ENCODE measurements at places on chromosomes 2 and 18.

- peak; percentile 14 for DNase-seq
Observed at GRCh38 chr2:182522972-182523473, 96.2 kb upstream of the PDE1A start.

- peak; percentile 59 for DNase-seq
Observed at GRCh38 chr2:172172513-172173173, 69.9 kb upstream of the DLX2 start.

GRCh38 chr18:35754464-35754863 is 172.9 kb downstream of the GALNT1 start:
- no peak for DNase-seq

GRCh38 chr2:52862801-52863200 is 904.8 kb upstream of the CHAC2 start:
- no peak for DNase-seq

DNA sequence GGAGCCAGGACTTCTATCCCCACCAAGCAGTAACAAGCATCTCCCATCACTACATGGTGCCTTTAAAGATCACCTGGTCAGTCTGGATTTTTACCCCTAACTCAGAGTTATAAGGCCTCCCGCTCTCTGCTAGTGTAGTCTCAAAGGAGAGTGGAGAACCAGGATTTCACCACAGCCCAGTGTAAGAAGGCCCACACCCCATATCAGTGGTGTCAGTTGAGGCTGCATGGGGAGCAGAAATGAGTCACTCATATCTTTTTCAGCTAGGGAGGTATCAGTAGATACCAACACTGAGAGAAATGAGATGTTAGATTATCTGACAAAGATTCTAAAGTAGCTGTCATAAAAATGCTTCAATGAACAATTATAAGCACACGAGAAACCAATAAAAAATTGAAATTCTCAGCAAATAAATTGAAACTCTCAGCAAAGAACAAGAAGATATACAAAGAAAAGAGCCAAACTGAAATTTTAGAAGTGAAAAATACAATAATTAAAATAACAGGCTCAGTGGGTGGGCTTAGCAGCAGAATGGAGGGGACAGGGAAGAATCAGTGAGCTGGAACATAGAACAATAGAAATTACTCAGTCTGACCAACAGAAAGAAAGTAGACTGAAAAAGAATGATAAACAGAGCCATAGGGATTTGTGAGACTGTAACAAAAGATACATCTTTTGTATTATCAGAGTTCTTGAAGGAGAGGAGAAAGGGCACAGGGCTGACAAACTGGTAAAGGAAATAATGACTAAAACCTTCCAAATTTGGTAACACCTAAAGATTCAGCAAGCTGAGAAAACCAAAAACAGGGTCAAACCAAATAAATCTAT is 257.7 kb downstream of the ANAPC1 start:
- no peak for DNase-seq

GRCh38 chr2:218229239-218229638 is 12.2 kb downstream of the ARPC2 start:
- no peak for DNase-seq

- peak; percentile 82 for DNase-seq
Observed at GRCh38 chr2:178008636-178009289, 63.8 kb downstream of the PDE11A start.

GRCh38 chr2:145543155-145543554 is 1023.2 kb upstream of the ZEB2 start:
- DNase-seq = no peak

DNA sequence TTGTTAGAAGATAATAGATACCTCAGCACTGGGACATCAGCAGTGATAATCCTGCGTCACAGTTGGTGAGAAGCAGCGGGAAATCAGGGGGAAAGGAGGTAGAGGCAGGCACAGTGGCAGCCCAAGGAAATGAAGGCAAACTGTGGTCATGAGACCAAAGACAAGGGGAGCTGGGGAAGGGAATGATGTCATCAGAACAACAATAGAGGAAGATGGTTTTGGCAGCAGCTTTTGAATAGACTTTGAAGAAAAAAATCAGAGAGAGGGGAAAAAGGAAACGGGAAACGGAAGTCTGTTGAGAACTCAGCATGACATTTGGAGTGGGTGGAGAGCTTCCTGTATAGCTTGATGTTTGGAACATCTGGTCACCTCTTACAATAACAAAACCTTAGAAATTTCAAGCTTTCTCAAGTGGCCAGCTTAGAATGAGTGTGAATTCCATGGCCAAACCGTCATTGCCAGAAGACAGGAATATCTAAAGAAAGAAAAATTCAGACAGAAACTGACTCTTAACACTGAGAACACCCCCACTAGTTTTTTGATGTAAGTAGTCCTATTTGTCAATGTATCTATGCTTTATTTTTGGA is 18.4 kb upstream of the YES1 start:
- peak; percentile 77 for DNase-seq

GRCh38 chr2:119681868-119682220 is 2.8 kb downstream of the TMEM177 start:
- DNase-seq = no peak

GRCh38 chr2:47269316-47270232 is 114.5 kb upstream of the STPG4 start:
- DNase-seq = no peak

DNA sequence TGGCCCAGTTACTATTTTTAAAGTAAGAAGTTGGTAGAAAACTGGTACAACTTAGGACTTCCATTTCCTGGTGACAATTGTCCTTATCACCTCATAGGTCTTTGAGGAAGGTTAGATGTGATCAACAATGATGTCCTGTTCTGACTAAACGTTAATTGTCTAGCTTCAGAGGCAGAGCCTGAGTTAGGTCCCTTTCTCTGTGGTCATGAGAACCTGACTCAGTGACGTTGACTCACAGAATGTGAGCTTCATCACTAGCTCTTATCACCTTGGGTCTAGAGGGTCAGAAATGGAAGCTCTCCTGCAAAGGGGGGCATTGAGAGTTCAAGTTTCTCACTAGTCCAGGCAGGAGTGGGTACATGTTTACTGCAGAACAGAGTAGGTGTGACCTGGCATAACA is 60.6 kb upstream of the ATP8B1 start:
- DNase-seq = no peak

- DNase-seq = no peak
Observed at GRCh38 chr2:234137400-234138014, 87.0 kb downstream of the SPP2 start.

DNA sequence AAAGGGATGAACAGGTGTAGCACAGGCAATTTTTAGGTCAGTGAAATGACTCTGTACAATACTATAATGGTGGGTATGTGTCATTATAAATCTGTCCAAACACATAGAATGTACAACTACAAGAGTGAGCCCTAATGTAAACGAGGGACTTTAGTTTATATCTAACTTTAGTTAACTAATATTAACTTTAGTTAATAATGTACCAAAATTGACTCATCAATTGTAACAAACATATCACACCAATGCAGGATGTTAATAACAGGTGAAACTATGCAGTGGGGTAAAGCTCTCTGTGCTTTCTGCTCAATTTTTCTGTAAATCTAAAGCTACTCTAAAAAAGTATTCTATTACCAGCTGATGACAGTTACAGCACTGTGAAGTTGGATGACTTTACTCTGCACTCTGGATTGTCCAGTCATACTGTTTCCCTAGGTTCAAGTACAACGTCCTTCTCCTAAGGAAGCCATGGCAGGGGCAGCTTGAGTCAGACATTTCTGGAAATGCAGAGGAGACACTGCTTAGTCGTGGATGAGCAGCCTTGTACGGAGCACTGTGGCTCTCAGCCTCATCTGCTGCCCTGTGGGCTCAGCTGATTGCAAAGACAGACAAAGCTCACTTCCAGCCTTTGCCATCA is 26.1 kb downstream of the TGFA start:
- no peak for DNase-seq

DNA sequence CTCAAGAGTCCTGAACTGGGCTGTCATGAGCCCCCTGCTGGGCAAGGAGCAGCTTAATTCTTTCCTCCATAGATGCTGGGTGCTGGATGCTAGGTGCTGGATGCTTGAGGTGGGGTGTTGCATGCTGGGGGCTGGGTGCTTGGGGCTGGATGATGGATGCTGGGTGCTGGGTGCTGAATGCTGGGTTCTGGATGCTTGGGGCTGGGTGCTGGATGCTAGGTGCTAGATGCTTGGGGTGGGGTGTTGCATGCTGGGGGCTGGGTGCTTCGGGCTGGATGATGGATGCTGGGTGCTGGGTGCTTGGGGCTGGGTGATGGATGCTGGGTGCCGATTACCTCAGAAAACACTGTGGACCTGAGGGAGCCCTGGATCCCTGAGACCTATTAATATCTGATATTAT is 837.7 kb downstream of the GALR1 start:
- no peak for DNase-seq

GRCh38 chr2:99833586-99834201 is 308.7 kb downstream of the AFF3 start:
- DNase-seq = no peak

- no peak for DNase-seq
Observed at GRCh38 chr2:7180638-7181370, 263.6 kb downstream of the RNF144A start.

DNA sequence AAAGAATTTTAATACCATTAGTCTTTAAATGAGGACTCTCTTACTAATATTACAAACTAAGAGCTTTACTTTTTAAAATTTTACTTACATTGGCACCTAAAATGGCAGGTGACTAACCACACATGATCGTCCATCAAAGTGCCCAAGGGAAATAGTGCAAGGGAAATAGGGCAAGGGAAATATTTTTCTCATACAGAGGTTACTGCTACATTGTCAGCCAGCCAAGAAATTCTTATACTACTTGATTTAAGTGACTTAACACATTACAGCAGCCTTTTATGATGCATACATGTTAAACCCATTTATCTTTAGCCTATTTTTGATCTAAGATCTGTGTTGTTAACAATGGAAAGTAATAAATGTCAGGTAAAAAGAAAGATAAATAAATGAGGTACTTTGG is 587.2 kb upstream of the PKDCC start:
- DNase-seq = no peak

DNA sequence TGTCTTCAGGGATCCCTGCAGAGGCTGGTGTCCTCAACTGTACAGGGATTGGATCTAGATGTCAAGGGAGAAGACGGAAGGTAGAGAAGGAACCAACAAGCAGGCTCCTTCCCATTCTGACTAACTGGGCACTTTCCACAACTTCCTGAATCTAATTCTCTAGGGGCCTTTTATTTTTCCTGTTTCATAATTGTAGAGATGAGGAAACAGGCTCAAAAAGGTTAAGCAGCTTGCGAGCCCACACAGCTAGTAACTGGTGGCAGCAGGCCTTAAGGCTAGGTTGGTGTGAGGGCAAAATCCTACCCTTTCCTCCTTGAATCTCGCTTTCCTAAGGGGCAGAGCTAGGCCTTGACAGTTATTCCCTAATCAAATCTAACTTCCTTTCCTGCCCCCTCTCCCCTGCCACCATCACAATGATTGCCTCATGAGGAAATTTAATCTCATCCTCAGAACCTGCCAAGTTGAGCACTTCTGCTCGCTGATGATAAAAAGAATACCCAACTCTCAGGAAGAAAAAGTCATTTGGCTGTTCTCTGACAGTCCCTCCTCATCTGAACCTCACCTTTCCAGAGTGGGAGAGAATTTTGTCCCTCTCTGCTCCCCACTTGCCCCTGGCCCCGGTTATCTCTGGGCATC is 35.7 kb upstream of the POLE4 start:
- no peak for DNase-seq

DNA sequence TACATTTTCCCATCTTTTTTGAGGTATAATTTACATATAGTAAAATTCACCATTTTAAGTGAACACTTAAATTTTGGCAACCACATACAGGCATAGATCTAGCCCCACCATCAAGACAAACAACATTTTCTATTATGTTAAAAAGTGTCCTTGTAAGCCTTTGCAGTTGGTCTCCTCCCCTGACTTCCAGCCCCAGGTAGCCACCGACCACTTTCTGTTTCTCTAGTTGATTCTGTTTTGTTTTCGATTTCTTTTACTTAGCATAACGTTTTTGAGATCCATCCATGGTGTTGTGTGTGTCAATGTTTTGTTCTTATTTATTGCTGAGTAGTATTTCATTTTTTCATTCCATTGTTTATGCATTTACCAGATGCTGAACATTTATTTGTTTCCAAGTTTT is 135.5 kb upstream of the FOSL2 start:
- DNase-seq = no peak

DNA sequence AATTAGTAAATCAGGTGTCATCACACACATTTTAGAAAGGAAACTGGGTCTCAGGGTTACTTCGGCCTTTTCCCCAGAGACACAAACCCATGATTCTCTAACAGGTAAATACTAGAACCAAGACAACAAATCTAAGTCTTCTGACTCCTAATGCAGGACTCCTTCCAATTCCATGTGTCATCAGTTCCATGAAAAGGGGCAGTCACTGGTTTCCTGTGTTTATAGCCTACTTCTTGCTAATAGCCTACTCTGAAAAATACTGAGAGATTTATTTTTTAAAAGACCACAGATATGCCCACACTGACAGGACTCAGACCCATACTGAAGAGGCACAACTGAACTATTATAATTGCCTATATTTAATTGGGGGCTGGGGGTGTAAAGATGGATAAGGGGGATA is 33.0 kb downstream of the RAB1A start:
- no peak for DNase-seq

DNA sequence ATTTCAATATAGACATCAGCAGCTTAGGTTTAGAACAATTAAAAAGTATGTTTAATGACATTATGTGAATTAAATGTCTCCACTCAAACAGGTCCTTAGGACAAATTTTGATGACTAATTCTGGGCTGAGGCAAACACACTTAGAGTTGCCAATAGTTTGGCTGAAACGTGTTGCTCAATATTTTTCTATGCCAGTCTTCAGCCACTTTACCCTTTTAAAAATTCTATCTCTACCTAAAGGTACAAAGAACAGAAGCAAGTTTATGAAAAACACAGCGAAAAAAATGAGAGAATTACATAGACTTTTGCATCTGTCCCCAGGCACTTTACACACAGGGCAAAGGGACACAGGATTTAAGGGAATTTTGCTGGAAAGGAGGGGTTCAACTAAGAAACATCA is 4.5 kb downstream of the IDH1 start:
- DNase-seq = no peak

DNA sequence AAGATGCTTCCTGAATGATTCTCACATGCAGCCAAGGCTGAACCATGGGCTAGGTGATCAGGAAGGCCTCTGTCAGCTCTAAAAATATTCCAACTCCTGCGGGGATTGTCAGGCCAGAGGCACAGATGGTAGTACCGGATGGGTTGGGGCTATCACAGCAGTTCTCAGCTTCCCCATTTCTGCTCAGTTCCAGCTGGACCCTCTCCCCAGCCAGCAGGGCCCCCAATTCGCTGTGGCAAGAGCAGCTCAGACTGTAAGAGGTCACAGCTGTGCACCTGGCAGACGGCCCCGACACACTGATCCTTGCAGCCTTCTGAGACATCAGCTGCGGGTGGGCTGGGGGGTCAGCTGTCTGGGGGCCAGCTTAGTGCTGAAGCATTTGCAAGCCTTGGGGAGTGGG is 43.6 kb upstream of the TCF7L1 start:
- DNase-seq = peak; percentile 93

Measured in NCI-H524 (cell line).